ENCODE measurements at places on chromosomes 4 and X.
A peak's percentile ranks its signal among the peaks of the same experiment; 100 is the strongest.

DNA sequence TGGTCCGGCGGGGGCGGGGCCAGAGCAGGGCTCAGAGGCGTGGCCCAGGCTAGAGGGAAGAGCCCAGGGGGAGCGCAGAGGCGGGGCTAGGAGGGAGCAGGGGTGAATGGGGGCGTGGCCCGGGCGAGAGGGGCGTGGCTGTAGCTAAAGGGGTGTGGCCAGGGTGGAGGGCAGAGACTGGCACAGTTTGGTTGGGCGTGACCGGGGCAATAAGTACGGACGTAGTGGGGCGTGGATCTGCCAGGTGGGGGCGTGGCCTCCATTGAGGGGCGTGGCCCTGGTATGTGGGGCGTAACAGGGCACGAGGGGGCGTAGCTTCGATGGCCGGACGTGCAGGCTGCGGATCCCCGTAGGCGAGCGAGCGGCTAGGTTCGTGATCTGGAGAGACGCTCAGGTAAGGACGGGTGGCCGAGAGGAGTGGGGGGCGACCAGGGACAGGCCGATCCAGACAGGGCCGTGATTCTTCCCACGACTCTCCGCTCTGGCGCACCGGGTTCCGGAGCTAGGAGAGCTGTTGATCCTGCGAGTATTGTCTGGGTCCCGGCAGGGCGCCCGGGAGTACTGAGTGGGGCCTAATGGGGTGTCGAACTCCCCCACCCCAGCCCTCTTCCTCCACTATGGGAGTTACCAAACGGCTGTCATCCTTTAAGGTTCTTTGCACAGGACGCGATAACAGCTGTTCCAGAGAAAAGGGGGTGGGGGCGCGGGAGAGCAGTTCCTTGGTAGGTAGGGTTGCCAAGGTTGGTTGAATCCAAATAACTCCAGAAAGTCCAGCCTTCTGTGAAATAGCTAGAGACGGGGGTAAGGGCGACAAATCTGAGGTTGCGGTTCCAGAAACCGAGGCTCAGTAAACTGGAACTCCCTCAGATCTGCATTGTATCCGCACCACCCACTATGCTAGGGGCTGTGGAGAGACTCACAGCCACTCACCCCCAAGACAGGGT, at the start of gene CA5B:
Gene CA5B (plus strand): TSS at position 312 of the 944 bp plus-strand sequence. CDS start 11,754 bp downstream, outside the sequence.
- peak; percentile 94 for DNase-seq

DNA sequence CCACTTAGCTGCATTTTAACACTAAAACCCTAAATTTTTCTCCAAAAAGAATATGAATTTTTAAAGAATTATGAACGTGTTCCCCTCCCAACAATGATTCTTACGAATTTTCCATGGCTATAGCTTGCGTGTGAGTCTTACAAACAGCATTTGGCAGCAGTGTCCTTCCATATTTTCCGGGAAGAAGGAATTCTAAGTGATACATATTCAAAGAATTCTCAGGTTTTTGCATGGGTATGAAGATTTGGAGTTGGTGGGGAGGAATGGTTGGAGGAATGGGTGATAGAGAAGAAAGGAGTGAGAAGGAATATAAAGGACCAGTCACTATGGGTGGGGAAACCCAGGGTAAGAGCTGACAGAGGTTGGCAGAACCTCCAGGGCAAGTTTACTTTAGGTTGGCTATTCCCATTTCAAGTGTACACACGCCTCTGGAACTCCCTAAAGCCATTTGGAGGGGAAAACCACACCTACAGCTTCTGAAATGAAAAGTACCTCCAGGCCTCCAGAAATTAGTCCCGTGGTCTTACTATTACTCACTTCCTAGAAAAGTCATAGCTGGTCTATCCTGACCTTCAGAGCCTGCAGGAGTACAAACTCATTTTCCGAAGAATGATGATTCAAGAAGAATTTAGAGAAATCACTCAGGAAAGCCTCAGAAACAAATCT, 420.8 kb upstream of the DIPK2B start:
- no peak for DNase-seq

- DNase-seq: no peak
Measured at GRCh38 chr4:8167815-8168214, 9.2 kb upstream of the ABLIM2 start.

GRCh38 chr4:73653695-73654106, 33.5 kb upstream of the RASSF6 start:
- DNase-seq: no peak

DNA sequence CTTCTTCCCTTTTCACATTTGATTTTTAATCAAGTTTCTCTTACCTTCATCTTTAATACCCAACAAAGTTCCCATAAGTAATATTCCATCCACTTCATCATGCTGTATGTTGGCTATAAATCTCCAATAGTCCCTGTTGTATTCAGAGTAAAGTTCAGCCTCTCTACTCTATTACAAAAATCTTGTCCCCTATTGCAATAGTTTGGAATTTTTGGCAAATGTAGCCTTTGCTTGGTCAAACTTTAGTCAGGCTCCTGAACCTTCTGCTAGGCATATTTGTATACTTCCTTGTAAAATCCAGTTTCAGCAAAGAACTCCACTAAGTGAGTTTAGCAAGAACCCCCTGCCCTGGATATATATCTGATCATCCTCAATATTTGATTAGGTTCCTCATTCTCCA, 54.0 kb upstream of the PACRGL start:
- DNase-seq: no peak

DNA sequence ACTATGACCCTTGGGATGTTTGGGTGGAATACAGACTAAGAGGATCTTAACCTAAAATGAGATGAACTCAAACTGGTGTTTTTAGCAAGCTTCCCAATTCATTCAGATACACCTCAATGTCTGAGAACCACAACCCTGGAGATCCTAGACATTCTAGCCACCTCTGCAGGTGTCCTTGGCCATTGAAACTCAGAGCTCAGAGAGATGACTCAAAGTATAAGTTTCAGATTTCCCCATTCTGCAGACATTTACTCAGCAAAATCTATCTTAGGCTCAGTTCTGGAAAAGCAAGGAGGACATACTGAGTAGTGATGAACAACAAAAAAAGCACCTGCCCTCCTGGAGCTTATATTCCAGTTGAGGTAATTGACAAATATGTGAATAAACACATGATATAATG, 47.8 kb downstream of the COMMD8 start:
- DNase-seq: no peak

GRCh38 chr4:57344296-57344695, 234.1 kb upstream of the IGFBP7 start:
- DNase-seq: no peak

DNA sequence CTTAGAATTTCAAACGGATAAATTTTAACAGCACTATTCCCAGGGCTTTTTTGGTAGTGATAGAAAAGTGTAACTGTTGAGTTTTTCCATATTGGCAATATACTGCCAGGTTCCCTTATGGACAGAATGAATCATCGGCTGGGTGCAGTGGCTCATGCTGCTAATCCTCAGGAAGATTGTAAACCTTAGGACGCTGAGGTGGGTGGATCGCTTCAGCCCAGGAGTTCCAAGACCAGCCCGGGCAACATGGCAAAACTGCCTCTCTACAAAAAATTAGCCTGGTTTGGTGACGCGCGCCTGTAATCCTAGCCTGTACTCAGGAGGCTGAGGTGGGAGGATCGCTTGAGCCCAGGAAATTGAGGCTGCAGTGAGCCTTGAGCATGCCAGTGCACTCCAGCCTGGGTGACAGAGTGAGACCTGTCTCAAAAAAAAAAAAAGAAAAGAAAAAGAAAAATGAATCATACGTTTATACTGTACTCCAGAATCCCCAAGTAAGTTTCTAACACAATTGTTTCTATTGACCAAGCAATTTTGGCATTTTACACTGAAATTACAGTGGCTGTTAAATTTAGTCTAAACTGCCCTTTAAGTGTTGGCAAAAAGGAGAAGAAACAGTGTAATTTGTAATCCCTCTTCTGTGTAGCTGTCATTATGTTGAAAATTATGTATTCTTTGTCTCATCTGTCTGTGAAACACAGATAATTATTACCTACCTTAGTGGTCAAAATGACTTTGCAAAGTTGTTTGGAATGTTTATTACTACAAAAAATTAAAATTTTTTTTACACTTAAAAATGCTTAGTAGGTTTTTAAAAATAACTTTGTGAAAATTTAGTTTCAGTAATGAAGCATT, 1.8 kb downstream of the SLC30A9 start:
- DNase-seq: no peak

- no peak for DNase-seq
Measured at GRCh38 chrX:17072301-17072700, 125.8 kb downstream of the REPS2 start.

All from activated naive CD8-positive, alpha-beta T cell treated with anti-CD3 and anti-CD28 coated beads, Interleukin-2, amount 50 U/mL, for 24 hours (primary cell).